ENCODE measurements at places on chromosomes 7 and 10.

- DNase-seq = no peak
These were observed 35.8 kb downstream of the SCRN1 start for GRCh38 chr7:29953726-29954347.

DNA sequence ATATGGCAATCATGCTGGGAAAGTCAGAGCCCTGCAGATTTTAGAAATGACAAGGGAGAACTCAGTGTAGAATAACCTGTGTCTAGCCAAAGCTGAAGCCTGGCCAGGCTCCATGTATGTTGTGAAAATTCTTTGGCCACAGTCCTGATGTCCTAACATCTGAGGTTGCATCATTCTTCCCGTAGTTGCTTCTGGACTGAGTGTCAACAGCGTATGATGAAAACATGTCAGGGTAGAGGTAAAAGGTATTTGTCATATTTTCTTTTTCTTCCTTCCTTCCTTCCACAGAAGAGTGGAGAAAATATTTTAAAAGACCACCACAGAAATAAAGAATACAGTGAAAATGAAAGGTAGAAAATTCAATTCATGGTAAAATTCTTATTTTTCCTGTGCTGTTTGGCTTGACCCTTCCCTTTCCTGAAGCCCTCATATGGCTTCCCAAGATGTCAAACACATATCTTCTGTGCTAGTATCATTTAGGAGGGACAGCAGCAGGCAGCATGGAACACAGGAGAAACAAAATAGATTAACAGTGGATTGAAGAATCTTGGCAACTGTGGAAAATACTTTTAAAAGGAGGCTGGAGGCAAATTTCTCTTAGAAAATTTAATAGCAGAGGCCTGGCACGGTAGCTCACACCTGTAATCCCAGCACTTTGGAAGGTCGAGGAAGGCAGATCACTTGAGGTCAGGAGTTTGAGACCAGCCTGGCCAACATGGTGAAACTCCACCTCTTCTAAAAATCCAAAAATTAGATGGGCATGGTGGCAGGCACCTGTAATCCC is 18.9 kb upstream of the NRBF2 start:
- no peak for DNase-seq

- DNase-seq = no peak
These were observed 133.3 kb upstream of the SAMD8 start for GRCh38 chr10:74977913-74978847.

- no peak for DNase-seq
These were observed 137.1 kb downstream of the RGS10 start for GRCh38 chr10:119405520-119405807.

DNA sequence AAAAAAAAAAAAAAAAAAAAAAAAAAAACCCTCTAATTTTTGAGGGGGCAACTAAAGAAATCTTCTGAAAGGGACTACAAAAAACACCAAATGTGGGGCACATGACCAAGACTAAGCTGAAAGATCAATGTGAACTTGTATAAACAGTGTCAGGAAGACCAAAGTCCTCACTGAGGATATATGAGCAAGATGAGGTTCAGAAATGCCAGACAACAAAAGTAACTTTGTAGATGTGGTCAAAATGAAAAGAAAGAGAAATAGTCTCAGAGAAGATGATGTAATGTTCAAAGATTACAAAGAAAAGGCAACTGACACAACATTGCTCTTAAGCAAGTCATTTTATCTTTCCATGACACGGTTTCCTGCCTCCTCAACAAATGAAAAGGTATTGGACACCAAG is 48.7 kb upstream of the PTPRZ1 start:
- DNase-seq = no peak

GRCh38 chr10:44899450-44900080 is 11.6 kb upstream of the TMEM72 start:
- no peak for DNase-seq

- DNase-seq = no peak
These were observed 26.5 kb upstream of the CNTNAP2 start for GRCh38 chr7:146090023-146090645.

DNA sequence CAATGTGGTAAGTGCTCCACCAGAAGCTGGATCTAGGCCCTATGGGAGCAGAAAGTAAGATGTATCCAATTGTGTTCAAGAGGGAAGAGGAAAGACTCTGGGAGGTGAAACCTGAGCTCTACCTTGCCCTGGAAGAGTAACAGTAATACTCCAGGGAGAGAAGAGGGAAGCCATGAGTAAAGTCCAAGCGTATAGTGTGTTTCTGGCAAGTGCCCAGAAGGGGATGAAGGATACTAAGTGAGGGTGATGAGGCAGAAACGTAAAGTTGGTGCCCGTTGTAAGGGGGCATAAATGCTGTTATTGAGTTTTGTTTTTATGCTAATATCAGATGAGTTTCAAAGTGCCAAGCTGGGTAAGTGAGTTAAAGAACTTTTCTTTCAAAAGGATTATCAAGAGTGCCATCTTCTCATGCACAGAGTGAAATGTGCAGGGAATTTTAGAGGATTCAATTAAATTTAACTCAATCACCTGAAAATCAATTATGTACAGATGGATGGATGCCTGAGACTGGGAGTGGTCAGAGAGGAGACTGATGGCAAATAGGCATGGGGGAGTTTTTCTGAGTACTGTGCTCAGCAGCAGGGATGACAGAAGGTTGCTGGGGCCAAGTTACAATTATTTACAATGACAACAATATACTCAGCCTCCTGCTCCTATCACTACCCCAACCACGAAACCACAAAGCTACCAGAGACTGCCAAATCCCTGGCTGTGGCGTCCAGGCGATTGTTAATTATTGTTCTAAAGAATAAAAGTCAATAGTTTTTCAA is 123.3 kb upstream of the LAMB4 start:
- no peak for DNase-seq

DNA sequence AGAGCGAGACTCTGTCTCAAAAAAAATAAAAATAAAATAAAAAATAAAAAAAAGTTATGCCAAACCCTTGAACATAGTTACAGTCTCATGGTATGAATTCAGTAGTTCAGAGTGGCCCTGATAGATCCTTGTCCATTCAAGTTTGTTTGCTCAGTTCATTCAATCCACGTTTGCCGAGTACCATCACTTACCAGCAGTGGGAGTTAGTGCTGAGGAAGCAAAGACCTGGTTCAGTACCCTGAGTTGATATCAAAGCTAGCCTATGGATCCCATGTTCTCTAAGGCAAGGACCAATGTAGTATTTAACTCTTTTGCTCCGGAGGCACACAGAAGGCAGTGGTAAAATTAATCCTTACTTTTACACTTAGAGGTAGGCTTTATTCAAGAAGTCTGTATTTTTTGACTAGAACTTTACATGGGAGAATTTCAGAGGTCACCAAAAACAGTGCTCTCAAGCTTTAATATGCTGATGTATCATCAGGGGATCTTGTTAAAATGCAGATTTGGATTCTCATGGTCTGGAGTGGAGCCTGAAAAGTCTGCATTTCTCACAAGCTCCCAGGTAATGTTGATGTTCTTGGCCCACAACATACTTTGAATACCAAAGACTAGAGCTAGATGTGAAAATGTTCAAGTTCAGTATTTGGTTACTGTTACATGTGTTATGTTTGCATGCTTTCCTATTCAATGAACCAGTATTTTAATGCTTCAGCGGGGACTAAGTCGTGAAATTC is 38.1 kb upstream of the HBP1 start:
- DNase-seq = no peak

DNA sequence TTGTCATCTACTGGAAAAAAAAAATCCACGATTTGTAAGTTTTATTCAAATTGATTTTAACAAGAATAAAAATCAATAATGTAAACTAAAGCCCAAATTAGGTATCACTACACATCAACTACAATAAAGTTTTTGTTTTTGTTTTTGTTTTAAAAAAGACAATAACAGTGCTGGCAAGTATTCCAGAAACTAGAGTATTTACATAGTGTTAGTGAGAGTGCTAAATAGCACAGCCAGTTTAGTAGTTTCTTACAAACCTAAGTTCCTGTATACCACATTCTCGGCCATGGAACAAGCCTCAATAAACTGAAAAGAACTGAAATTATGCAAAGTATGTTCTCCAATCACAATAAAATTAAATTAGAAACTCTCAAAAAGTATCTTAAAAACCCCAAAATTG is 8.1 kb downstream of the ARHGAP12 start:
- no peak for DNase-seq

DNA sequence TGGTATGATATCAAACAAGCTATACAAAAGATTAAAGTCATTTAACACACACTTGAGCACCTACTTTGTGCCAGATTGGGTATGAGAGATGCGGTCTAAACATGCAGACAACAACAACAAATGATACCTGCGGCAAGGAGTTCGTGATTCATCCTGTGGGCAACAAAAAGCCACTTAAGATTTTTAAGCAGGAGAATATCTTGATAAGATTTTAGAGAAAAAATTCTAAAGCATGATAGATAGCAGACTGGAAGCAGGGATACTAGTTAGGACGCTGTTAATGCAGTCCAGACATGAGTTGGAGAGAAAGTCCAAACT is 1.6 kb upstream of the KBTBD2 start:
- DNase-seq = no peak

- no peak for DNase-seq
These were observed 483.6 kb downstream of the NRG3 start for GRCh38 chr10:82358486-82359099.

DNA sequence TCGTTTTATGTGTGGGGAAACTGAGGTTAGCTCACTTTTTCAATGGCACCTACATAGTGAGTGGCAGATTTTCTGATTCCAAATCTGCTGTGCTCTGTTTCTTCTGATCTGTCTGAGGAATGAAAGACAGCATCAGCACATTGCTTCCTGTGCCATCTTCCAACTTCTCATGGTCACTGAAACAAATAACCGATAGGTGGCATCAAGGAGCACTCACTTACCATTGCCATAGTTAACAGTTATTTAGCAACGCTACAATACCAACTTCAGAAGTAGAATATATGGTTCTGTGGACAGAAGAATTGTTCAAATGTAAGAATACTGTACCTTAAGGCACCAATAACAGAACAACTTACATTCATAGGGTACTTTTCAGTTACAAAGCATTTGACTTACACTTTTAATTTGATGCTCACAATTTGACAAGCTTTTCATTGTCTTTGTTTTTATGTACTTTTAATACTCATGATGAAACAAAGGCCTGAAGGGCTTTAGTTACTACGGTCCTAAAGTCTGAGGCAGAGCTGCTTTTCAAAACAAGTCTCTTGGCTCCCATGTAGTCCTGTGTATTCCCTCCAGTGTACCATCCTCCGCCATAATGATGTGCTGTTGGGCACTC is 228.9 kb upstream of the TCF7L2 start:
- no peak for DNase-seq

DNA sequence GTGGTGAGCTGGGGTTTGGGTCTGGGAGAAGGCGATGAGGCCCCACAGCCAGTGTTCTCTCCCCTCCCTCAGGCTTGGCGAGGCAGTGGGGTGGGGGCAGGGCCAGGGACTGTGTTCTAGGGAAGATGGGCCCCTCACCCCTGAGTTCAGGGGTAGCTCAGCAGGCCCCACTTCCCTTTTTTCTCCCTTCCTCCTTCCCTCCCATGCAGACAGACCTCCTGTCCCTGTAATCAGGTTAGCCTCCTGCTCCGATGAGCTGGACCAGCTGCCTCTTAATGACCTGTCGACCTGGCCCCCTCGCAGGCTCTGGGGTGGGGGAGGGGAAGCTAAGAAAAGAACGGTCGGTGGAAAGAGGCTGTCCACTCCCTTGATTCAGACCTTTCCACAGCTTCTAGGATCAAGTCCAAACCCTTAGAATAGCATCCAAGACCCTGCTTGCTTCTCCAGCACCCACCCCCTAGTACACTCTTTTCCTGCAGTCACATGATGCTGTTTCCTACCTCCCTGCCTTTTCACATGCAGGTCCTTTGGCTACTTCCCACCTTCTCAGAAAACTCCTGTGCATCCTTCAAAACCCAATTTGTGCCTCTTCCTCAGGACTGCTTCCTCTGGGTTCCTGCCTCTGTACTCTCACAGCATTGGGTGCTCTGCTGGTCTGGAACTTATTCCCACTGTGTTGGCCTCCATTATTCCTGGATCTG is 64.1 kb downstream of the ZMIZ1 start:
- no peak for DNase-seq

- no peak for DNase-seq
These were observed 177.1 kb upstream of the SVIL start for GRCh38 chr10:29811751-29812427.

- DNase-seq = no peak
These were observed 123.4 kb downstream of the NEURL1 start for GRCh38 chr10:103616705-103617601.

GRCh38 chr7:42392826-42393225 is 155.8 kb upstream of the GLI3 start:
- DNase-seq = no peak

DNA sequence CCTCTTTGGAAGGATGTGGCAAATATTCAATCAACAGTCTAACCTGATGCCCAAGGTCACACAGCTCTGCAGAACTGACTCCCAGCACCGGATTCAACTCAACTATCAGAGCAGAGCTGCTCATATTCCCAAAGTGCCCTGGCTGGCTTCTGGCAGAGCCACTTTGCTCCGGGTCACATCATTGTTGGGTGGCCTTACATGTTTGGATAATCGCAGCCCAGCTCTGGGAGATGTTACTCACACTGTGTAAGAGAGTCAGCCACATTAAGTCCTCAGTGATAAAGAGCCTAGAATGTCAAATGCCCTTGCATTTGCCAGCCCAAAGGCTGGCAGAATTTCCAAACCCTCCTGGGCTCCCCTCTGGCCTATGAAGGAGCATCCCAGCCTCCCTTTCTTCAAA is 79.8 kb upstream of the PDE1C start:
- no peak for DNase-seq

DNA sequence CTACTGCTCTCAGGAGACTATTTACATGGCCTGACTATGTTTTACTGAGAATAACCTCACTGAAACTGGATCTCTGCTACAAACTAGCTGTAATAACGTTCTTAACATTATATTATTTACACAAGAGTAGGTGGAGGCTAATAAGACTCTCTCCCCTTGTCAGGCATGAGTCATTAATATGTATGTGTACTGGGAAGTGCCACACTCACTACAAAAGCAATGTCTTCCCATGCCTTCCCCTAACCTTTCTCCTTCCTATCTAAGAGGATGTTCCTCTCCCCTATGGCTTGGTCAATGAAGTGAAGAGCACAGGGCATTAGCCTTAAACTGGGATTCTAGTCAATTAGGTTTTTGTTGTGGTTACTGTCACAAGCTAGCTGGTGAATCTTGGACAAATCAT is 147.9 kb downstream of the DGKB start:
- DNase-seq = no peak

- no peak for DNase-seq
These were observed 31.7 kb upstream of the CDK14 start for GRCh38 chr7:90564455-90564854.

DNA sequence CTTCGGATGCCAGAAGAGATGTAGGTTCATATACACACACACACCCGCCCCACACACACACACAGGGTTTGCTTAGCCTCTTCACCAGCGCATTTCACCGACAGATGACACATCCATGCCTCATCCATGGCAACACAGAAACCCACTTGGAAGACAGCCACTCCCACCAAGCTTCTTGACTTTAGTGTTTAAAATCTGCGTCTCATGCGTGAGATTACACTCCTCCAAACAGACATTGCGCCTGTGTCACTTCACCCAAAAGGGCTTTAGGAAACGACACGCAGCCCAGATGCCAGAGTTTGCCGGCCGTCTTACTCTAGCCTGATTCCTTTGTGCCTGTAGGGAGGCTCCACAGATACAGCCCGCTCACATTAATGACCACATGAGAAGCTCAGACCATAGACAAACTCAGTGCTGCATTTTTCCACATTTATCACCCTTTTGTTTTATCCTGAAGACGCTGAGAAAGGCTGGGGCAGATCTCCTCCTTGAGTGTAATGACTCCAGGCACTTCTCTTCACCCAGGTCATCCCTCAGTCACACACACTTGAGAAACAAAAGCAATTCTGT is 73.8 kb downstream of the DIP2C start:
- no peak for DNase-seq

GRCh38 chr7:157278791-157279724 is 57.7 kb upstream of the DNAJB6 start:
- no peak for DNase-seq

GRCh38 chr7:128304212-128304611 is 39.5 kb downstream of the RBM28 start:
- DNase-seq = no peak
